ENCODE measurements at places on chromosomes 4 and X.

GRCh38 chr4:8534129-8534528, 46.1 kb upstream of the GPR78 start:
- peak; percentile 70 for DNase-seq

DNA sequence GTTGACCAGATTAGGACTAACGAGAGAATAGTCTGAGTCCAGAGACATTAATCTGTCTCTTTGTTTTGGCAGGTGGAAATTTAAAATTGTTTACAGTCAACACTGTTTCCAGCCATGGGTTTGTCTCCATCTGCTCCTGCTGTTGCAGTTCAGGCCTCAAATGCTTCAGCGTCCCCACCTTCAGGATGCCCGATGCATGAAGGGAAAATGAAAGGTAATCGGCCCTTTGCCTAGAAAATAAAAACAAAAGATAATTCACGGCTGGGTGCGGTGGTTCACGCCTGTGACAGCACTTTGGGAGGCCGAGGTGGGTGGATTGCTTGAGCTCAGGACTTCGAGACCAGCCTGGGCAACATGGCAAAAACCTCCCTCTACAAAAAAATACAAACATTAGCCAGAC, 815 bp downstream of the HCCS start:
- no peak for DNase-seq

GRCh38 chrX:12779534-12779933, 11.7 kb upstream of the PRPS2 start:
- DNase-seq, result no peak

- DNase-seq, result no peak
Observed at GRCh38 chr4:160353548-160353947, 1250.7 kb downstream of the RAPGEF2 start.

DNA sequence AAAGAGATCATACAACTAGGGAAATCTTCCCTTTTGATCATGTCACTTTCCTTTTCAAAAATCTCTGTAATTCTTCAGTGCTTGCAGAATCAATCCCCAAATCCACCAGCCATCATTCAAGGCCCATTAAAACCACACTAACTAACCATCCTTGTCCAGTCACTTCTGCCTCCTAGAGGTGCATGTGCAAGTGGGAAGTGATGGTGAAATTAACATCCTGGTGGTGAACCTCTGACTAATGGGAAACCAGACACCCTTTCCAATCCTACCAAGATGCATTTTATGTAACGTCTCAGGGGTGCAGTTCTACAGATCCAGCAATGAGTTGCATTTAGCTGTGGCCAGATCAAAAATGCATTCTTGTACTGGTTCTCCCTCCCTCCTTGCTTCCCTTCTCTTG, 341.8 kb downstream of the RAPGEF2 start:
- DNase-seq, result no peak

DNA sequence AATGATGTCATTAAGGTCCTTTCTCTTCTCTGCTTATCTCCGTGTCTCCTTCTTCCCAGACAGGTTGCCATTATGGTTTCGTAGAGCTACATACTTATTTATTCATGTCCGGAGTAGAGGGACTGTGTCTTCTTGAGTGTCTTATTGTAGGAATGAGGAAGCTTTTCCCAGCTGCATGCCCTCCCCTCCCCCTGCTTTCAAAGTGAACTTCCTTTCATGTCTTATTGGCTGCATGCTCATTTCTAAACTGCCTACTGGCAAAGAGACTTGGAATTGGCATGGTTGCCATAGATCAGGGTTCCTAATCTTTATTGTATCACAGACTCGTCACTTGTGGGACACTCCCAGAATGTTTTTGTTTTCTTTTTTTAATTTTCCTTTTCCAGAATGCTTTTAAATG, 15.4 kb downstream of the VAMP7 start:
- no peak for DNase-seq

DNA sequence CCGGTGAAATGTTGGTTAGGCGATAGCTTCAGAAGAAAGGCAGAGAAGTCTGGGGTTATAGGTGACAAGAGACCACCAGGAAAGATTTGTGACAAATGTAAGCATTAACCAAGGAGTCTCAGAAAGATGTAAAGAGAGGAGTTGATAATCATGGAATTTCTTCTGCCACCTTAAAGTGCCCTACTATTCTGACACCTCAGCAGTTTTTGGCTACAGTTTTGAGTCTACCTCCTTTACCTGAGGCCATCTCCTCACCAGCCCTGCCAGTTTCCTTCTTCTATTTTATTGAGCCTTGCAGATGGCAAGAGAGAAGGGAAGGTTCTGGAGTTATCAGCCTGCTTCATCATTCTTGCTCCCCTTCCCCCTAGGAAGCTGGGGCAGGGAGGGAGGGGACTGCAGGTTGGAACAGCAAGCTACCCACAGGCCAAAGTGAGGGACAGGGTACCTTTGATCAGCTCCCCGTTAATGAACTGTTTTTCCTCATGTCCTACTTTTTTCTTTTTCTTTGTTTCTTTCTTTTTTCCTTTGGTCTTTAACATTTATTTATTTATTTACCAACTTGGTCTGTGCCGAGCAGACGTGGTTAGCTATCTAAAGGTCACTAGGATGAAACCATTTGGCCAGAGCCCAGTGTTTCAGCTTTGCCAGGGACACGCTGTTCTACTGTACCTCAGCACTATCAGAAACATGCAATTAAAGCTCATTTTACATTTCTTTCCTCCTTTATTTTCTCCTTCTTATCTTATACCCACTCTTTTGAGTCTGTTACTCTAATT, 438.7 kb upstream of the AR start:
- no peak for DNase-seq

DNA sequence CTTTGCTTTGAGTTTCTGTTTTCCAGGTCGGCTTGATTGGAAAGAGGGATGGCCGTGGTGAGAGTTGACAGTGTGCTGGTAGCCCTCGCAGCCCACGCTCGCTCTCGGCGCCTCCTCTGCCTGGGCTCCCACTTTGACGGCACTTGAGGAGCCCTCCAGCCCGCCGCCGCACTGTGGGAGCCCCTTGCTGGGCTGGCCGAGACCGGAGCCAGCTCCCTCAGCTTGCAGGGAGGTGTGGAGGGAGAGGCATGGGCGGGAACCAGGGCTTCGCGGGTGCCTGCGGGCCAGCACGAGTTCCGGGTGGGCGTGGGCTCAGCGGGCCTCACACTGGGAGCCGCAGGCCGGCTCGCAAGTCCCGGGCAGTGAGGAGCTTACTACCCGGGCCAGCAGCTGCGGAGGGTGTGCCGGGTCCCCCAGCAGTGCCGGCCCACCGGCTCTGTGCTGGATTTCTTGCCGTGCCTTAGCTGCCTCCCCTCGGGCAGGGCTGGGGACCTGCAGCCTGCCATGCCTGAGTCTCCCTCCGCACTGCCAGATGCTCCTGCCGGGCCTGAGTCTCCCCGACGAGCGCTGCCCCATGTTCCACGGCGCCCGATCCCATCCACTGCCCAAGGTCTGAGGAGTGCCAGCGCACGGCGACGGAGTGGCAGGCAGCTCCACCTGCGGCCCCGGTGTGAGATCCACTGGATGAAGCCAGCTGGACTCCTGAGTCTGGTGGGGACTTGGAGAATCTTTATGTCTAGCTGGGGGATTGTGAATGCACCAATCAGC, 166.4 kb upstream of the FAT1 start:
- no peak for DNase-seq

GRCh38 chr4:99807666-99808065, 9.0 kb upstream of the DAPP1 start:
- DNase-seq, result no peak

- no peak for DNase-seq
Observed at GRCh38 chr4:188485906-188486305, 346.7 kb downstream of the TRIML1 start.

DNA sequence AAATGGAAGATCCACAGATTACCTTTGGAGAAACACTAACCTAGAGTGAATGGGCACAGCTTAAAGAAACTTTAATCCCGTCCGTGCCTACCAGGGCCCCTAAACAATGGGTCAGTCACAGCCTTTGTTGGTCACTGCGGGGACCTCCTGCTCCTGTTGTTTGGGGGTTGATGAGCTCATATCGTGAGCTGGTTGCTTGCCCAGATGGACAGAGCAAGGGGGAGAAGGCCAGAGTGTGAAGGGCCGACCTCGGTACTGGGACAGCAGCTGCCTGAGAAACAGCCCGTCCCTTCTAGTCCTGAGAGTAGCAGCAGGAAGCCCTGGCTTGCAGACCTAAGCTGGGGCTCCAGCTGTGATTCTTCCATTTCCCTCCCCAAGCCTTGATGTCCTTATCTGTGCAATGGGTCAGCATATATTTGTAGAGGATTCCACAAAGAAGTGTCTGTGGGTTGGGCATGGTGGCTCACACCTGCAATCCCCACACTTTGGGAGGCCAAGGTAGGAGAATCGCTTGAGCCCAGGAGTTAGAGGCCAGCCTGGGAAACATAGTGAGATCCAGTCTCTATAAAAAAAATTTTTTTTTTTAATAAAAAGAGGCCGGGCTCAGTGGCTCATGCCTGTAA, 69.6 kb upstream of the SLC34A2 start:
- no peak for DNase-seq

DNA sequence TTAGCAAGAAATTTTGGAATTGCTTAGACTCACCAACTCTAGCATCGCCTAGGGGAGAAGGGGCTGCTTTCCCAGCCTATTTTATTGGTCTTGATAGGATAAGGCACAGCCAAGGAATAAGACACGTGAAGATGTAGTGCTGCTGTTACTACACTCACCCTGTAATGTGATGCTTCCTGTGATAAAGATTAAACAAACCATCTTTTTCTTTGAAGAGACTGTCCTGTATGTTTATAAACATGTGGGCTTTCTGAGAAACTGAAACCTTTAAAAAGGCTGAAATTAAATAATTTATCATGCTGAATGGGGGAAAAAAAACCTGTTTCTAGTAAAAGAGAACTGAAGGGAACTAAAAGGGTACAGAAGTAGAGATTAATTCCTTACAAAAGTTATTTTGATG, 13.2 kb downstream of the TAPT1 start:
- DNase-seq, result no peak

- DNase-seq, result no peak
Observed at GRCh38 chrX:153366878-153367538, 33.1 kb downstream of the ZNF275 start.

DNA sequence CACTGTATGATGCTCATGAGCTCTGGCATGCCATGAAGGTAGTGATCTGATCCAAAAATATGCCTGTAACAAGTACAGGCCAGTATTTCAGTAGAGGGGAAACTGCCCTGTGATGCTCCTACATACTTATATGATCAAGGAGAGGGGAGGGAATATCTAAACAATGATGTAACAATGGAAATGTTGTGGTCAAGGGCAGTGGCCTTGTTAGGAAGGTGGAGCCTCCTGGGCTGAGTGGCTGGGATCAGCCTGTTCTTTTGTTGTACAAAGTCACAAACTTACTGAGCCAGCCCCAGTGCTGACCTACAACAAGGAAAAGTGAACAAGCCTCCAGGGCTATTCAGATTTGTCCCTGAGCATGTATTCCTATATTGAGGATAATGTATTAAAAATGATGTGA, 70.3 kb downstream of the ANXA10 start:
- DNase-seq, result no peak

DNA sequence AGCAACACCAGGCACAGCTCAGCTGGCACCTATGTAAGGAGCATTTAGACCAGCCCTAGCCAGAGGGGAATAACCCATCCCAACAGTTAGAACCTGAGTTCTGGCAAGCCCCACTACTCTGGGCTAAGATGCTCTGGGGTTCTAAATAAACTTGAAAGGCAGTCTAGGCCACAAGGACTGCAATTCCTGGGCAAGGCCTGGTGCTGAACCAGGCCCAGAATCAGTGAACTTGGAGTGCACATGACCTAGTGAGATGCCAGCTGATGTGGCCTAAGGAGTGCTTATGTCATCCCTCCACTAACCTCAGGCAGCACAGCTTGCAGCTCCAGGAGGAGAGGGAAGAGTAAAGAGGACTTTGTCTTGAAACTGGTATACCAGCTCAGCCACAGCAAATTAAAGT, 7.6 kb upstream of the PRRG3 start:
- no peak for DNase-seq

DNA sequence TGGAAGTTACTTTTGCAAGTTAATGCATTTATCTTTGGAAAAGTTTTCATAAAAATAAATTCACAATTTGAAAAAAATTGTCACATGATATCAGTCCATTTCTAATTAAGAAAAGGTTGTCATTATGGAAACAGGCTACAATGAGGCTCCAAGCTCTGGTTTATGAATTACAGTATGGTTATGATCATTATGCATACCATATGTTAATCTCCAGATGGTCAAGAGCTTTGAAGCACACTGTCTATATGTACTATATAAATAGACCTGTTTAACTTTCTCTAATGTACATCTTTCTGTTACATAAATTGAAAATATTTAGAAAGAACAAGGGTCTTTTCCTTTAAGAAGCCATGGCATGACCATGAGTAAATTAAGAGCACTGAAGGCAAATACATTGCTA, 2338.8 kb downstream of the PCDH7 start:
- DNase-seq, result no peak

- no peak for DNase-seq
Observed at GRCh38 chr4:152559641-152560040, 23.7 kb upstream of the FBXW7 start.

DNA sequence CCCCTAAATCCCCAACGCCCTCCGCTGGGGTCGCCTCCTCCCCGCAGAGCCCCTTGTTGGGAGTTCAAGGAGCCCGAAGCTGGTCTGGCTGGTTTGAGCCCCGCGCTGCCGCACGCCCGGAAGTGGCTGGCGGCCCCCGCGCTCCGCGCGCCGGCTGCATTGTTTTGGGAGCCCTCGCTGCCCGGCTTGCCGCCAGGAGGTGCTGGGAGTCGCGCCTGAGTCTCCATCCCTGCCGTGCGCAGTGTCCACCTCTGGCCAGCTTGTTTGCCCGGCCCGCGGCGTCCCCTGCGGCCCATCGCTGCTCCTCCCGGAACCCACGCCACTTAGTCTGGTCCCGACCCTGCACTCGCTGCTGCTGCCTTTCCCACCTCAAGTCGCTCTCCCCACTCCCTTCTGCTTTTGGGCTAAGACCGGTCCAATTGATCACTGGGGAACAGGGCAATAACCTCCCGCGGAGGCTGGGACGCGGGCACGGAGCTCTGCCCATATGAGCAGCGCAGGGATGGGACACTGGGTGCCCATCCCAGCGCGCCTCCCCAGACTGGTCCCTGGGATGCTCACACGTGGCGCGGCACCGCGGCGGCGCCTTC, 2.2 kb upstream of the SFRP2 start:
- DNase-seq, result peak; percentile 60

DNA sequence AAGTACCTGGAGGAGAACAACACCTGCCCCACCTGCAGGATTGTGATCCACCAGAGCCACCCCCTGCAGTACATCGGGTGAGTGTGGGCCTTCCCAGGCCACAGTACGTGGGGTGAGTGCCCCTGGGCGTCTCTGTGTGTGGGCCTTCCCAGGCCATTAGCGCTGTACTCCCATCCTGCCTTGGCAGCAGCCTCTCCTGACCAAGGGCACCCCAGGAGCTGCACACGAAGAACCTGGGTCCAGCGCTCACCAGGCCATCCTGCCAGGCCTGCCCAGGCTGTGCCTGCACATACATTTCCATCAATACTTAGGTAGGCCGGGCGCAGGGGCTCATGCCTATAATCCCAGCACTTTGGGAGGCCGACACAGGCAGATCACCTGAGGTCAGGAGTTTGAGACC, 29.3 kb downstream of the PCGF3 start:
- DNase-seq, result no peak

- no peak for DNase-seq
Observed at GRCh38 chr4:83701041-83701440, 165.1 kb downstream of the GPAT3 start.
